Adrenal gland (tissue), 19 donors: ENCODE measurements at places on chromosomes 3 and 15. TPM values are rescaled to one million over a fixed set of nuclear protein-coding genes. Genes with fewer than 3 reads are reported as not detected.

DNA sequence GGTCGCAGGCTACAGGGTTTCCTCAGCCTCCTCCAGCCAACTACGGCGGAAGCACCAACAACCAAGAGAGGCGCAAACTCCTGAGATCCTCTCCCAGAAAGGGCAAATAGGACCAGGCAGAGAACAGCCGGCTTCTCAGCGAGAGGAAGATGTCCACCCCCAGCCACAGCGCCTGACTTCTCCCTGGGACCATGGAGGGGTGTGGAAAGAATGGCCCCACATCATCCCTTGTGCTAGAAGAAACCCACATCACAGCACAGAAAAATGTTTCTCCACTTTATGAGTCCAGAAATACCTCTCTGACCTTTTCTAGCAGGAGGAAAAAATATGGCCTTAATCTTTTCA, 105.7 kb downstream of the XXYLT1 start:
- DNase-seq: no peak

GRCh38 chr3:98512576-98512975, 10.1 kb downstream of the CLDND1 start:
- no peak for DNase-seq

DNA sequence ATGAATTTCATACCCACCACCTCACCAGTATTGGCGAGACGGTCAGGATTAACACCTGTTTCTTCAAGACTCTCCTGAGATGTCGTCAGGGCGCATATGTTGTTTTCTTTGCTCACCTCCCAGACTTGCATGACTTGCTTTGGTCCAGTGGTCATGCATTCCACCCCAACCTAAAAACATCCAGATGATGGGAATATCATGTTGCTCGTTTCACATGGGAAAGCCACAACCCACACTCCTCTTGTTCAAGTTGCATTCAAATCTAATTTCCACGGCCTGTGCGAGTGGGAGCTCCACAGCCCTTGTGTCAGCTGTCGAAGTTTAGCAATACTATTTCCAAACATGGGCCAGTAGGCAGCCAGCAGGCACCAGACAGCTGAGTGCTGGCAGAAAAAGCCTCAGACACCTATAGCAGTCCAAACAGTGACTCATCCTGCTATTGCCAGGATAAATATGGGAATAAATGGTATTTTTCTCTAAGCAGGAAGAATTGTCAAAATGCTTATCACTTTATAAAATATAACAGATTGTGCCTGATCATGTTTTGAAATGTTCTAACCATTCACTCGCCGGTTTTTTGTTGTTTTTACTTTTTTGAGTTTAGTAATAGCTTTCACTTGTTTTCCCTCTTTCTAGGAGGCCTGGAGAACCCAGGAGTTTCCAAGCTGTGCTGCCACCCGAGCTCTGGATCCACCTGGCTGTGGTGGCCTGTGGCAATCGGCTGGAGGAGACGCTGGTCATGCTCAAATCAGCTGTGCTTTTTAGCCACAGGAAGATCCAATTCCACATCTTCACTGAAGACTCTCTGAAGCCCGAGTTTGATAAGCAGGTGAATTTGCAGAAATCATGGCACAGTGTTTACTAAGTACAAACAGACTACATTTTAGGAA, 20.1 kb downstream of the GXYLT2 start:
- no peak for DNase-seq

DNA sequence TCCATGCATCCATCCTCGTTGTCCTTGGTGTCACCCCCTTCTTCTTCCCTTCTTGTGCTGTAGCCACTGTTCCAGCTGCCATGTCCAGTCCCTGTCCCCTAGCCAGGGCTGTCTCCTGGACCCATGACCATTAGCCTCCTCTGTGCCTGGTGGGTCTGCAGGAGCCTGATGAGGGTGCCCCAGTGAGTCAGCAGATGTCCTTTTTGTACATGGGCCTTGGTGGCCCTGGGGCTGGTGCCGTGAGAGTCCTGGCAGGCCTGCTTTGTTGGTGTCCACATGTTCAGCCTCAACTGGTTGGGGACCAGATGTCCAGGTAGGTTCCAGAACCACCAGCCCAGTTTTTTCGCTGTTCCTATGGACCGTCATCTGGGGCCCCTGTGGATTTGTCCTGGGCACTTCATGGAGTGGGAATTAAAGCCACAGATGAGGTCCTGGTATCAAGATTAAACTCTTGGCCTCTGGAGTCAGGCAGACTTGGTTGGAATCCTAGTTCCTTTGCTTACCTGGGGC, 66.1 kb downstream of the FBLN2 start:
- DNase-seq: no peak

DNA sequence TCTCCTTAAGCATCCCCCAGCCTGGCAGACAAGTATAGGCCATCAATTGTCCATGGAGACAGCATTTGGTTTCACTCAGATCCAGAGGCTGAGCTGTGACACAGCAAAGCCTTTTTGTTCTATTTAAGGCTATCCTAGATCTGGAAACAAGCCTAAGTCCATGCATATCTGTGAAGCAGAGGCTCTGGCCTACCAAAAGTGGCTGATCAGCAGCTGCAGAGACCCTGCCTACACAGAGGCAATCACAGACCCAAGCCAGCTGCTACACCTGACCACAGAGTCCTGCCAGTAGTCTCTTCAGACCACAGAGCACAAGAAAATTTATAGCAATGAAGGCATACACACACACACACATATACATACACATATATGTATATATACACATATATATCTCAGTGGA, 501.7 kb upstream of the ARPP21 start:
- DNase-seq: no peak

- DNase-seq: no peak
Observed at GRCh38 chr3:87792198-87792533, 266.6 kb downstream of the CGGBP1 start.

DNA sequence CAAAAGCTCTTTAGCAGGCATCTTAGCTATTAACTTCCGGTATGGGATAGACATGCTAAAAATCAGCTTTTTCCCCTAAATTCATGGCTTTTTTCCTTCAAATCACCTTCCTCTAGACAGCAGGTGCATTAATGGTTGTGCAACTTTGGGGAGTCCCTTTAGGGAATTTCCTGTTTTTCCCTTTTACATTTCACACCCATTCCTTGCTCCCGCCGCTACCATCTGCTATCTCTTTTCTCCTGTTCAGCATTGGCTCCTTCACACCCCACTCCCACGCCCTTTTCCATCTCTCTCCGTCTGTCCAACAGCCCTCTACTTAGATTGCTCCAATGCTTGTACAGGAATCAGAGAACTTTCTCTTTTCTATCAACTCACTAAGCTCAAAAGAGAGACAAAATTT, 43.4 kb downstream of the FEZF2 start:
- DNase-seq: no peak

- DNase-seq: no peak
Observed at GRCh38 chr3:89679686-89680085, 572.3 kb downstream of the EPHA3 start.

GRCh38 chr15:76994971-76995945, at the start of gene PSTPIP1:
TSS of gene PSTPIP1 (plus strand) at chr15:76995126. CDS start at chr15:76995574, 448 bp downstream.
- no peak for DNase-seq

Gene CA12
- 0.52 TPM for total RNA-seq

Gene NPAP1
- not detected for total RNA-seq

Gene C2CD4A
- total RNA-seq: 0.23 TPM
